T-helper 9 cell (primary cell): ENCODE measurements at places on chromosomes 4 and X.

DNA sequence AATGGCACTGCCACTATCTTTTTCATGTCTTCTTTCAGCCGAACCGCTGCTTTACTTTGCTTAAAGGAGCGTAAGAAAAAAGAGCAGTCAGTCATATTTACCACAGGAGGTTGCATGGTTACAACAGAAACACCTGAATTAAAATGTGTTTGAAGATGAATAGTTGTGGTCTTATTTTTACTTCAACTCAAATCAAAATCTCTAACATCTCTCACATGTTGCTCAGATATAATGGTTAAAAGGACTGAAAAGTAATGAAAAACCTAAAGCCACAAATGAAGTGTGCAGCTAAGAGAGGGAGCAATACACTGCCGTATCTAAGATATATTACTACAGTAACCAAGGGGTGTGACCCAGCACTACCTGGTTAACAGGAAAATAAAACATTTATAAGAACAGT, 27.4 kb downstream of the FAM13A start:
- DNase-seq, result no peak

- DNase-seq, result no peak
Measured at GRCh38 chrX:150239946-150240642, 123.0 kb upstream of the MAMLD1 start.

DNA sequence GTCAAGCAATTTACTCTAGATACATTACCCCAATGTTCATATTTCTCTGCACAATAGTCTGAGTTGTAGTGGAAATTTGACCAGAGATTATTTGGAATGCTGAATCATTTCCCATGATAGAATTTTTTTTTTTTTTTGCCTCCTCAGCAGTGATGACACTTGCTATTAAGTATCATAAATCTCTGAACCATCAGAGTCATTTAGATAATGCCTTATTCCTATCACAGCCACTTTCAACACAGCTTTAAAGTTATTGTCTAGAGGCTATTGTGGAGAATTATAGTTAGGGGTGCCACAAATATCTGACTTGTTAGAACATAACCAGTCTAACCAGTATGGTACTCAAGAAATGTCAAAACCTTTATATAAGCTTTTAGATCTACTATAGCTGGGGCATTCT, 79.8 kb downstream of the LCORL start:
- no peak for DNase-seq

- no peak for DNase-seq
Measured at GRCh38 chrX:111928456-111928855, 52.5 kb downstream of the TRPC5OS start.
